ENCODE measurements at places on chromosomes 1 and 21.

DNA sequence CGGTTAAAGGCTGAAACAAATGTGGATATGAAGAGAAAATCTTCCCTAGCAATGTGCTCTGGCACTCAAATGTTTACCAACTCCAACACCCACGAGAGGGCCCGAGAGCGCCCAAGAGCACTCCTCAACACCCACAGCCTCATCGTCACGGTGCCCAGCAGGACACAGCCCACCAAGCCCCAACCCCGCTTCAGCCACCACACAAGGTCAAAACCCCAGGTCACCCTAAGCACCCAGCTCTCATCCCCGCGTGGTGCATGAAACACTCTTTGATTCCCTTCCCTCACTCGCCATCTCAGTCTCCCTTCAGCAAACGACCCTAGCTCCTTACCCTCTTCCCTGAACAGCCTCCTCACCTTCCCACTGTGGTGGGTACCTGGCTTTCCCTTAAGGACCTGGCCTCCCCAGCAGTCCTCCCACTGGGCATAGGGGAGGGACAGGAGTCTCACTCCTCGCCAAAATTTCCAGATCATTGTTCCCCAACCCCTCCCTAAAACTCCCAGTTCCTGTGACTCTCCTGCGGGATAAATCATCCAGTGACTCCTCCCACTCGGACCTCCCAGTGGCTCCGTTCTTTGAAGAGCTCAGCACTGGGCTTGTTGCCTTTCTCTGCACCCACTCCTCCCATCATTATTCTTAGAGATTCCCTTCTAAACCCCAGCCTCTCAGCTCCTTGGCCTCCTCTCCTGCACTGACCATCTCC lies 170.4 kb upstream of the SYT6 start:
- no peak for DNase-seq

DNA sequence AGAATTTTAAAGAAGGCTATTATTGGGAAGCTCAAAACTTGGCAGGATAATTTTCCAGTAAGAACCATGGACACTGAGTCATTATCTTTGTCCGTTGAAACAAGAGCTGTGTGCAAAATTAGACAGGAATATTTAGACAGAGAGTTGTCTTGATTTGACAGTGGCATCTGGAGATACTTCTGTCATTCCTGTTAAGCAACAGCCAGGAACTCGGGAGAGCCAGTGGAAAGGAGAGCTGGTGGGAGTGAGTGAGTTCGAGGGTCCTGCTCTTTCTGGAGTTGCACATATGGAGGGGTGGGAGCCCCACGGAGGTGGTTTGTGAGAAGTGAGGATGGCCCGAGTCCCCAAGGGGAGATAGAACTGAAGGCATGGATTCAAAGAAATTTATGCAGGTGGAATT lies 3.1 kb downstream of the COQ8A start:
- DNase-seq: no peak

- DNase-seq: no peak
Measured at GRCh38 chr21:39874759-39875158, 7.5 kb downstream of the PCP4 start.

- DNase-seq: no peak
Measured at GRCh38 chr1:84833194-84833593, 59.8 kb downstream of the LPAR3 start.

DNA sequence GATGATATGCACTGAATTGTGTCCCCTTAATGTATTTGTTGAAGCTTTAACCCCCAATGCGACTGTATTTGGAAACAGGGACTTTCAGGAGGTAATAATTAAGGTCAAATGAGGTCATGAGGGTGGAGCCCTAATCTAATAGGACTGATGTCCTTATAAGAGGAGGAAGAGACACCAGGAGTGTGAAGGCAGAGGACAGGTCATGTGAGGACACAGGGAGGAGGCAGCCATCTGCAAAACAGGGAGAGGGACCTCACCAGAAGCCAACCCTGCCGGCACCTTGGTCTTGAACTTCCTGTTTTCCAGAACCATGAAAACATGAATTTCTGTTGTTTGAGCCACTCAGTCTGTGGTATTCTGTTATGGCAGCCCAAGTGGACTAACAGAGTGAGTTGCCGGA lies 15.3 kb downstream of the SYF2 start:
- no peak for DNase-seq

- DNase-seq: no peak
Measured at GRCh38 chr1:11980676-11980972, 380 bp downstream of the MFN2 start.

DNA sequence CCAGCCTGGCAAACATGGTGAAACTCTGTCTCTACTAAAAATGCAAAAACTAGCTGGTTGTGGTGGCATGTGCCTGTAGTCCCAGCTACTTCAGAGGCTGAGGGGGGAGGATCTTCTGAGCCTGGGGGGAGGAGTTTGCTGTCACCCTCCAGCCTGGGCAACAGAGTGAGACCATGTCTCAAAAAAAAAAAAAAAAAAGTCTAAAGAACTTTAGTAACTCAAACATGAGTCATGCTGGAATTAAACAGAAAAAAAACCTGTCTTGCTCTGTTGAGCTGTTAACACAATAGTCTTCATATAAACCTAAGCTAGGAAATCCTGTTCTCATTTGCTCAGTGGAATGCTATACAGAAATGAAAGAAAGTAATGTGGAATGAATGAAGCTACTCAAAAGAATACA lies 16.7 kb upstream of the DISP1 start:
- no peak for DNase-seq

GRCh38 chr21:24829397-24829796 lies 777.9 kb downstream of the MRPL39 start:
- DNase-seq: no peak

- DNase-seq: no peak
Measured at GRCh38 chr1:112172294-112172882, 182.9 kb upstream of the KCND3 start.

- no peak for DNase-seq
Measured at GRCh38 chr1:36542962-36543515, 60.3 kb upstream of the CSF3R start.

DNA sequence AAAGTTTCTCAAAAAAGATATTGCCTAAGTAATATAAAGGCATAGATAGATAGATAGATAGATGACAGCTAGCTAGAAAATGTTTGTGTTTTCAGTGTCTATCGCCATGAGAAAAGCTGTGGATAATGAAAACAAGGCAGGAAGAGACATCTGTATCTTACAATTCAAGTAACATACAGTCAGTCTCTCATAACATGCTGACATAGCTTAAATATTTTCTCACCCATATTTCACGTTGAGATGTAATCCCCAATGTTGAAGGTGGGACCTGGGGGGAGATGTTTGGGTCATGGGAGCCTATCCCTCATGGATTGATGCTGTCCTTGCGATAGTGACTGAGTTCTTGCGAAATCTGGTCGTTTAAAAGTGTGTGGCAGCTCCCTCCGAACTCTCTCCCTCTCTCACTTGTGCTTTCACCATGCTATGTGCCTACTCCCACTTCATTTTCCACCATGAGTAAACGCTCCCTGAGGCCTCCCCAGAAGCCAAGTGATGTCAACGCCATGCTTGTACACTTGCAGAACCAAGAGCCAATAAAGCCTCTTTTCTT lies 856.8 kb upstream of the ADAMTS5 start:
- no peak for DNase-seq

DNA sequence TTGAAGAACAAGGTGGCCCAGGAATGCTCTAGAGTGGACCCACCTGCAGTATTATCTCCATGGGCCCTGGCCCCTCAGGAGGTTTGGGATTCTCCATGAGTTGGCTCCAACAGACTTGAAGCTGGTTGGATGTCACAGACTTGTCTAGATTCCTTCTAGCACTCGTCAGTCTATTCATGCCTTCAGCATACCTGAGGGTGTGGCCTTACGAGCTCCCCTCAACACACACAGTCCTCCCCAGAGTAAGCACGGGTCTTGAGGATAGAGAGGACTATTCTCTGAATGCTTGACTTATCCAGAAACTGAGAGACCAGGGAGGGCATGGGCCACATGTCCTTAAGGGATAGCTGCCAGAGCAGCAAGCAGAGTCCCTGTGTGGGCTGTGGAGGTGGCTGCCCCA lies 45.9 kb upstream of the COL6A1 start:
- DNase-seq: no peak

DNA sequence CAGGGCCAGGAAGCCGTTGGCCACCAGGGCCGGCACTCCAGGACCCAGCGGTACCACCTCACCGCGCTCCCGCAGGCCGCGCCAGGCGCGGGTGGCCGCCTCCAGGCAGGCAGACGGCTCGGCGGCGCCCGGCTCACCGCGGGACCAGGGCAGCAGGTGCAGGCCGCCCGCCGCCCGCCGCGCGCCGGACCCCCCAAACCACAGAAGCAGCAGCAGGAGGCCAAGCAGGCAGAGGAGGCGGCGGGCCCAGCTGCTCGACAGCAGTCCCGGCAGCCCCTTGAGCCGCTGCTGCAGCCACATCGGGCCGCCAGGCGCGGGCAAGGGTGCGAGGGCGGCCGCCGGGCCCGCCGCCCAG lies 312 bp downstream of the KIAA2013 start:
- no peak for DNase-seq

DNA sequence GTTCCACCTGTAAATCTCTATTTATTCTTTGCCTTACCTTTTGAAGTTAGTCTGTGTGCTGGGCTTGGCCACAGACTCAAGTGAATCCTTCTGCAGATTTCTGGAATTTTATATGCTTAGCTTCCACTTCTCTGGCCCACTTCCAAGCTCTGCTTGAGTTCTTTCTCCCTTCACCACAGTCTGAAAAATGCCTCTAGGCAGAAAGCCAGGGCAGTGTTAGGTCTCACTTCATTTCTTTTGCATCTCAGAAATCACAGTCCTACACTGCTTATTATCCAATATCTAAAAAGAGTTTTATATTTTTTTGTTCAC lies 48.9 kb downstream of the INKA2 start:
- DNase-seq: no peak

- no peak for DNase-seq
Measured at GRCh38 chr1:26350343-26350700, 3.6 kb downstream of the CRYBG2 start.

GRCh38 chr1:22204989-22205913 lies 62.4 kb upstream of the WNT4 start:
- DNase-seq: no peak

DNA sequence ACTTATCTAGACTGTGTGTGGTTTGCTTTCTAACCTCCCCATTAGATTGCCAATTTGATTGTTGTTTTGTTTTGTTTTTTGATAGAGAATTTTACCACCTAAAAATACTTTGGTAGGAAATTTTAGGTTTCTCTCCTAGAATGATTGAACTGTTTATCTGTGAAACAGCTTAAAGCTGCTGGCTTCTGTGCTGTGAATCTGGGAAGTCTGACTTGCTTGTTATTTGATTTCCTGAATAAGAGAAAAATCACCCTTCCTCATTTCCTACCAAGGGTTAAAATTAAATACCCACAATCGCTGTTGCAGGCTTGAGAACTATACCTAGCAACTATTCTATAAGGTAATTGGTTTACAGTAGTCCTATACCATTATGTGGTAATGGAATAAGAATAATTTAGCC lies 198.9 kb upstream of the CACYBP start:
- DNase-seq: no peak

DNA sequence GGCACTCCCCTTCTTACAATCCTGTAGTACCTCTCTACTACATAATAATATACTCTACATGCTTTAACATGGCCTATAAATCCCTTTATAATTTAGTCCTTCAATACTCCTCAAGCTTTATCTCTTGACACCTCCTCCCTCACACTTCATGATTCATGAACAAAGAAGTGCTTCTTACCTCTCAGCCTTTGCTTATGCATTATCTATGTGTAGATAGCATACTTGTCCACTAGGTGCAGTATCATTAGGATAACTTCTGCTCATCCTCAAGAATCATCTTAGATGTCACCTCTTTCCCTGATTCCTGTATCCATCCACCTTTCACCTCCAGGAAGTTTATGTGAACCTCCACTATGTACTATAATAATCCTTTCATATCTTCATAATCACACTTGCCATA lies 74.4 kb downstream of the COL24A1 start:
- DNase-seq: no peak

DNA sequence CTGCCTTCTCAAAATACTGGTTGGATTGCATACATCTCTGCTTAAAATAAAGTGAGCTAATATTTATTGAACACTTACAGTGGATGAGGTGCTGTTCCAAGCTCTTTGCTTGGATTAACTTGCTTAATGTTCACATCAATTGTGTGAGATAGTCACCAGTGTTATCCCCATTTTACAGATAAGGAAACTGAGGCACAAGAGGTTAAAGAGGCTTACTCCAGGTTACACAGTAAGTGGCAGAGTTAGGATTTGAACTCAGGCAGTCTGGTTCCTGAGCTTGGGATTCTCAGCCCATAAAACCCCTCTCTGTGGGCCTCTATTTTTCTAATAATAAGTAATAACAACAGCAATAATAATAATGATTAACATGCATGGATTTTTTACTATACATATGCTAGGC lies 13.6 kb upstream of the FAAH start:
- DNase-seq: no peak

DNA sequence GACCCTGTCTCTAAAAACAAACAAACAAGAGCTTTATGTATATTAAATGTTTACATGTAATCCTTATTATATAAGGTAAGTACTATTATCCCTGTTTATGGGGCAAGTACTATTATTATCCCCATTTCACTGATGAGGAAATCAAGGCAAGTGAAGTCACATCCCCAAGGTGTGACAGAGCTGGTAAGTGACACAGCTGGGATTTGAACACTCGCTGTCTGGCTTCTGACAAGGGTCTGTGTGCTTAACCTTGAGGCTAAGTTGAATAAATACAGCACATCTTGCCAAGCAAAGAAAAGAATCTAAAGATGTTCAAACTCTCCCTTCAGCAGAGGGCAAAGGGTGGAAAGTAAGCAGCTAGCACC lies 167.9 kb upstream of the IRF2BP2 start:
- no peak for DNase-seq

DNA sequence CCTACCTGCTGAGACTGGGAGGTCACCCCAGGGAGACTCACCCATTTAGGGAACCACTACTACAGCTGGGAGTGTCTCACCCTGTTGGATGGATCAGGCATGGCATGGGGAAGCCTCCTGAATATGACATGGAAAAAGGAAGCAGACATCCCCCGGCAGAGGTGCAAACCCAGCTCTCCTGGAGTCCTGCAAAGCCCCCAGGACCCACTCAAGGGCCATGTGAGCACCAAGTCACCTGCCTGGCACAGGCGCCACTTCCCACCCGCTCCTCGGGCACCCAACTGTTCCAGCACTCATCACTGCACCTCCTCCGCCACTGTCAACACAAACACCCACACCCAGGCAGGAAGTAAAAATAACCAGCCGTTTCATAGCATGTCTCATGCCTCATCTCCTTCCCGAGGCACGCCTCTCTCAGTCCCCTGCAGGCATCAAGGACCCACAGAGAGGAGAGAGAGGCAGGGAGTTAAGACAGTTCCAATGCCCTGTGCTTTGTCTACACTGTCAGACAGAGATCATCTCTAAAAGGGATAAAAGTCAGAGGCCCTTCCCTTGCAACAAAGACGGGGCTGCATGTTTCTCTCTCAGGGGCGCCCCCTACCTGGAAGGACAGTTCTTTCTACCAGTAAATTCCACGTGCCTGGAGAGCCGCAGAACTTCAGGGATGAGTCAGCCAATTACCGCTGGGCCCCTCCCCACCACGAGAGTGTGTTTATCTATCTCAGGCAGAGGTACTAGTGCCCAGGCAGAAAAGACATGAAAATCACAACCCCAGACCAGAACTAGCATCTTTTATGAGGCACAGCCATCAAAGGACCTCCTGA lies 150.1 kb upstream of the SOD1 start:
- peak; percentile 43 for DNase-seq

- no peak for DNase-seq
Measured at GRCh38 chr21:39538453-39539042, 74.2 kb upstream of the B3GALT5 start.

GRCh38 chr1:56330391-56331026 lies 248.9 kb downstream of the PLPP3 start:
- no peak for DNase-seq

GRCh38 chr1:89279011-89279466 lies 6.4 kb upstream of the GBP5 start:
- peak; percentile 69 for DNase-seq
